Activated naive CD8-positive, alpha-beta T cell treated with anti-CD3 and anti-CD28 coated beads, Interleukin-2, amount 10 ng/mL, durations not matched to agents 7 days and 5 days (primary cell): ENCODE measurements at places on chromosomes 3 and 15. TPM values are rescaled to one million over a fixed set of nuclear protein-coding genes. Genes with fewer than 3 reads are reported as not detected.

Gene COL8A1
- total RNA-seq, result not detected

- DNase-seq, result peak; percentile 92
These were observed at the start of gene MELTF for GRCh38 chr3:197029511-197030167. TSS of gene MELTF (minus strand) at chr3:197029817. CDS start at chr3:197029702, 115 bp downstream.

DNA sequence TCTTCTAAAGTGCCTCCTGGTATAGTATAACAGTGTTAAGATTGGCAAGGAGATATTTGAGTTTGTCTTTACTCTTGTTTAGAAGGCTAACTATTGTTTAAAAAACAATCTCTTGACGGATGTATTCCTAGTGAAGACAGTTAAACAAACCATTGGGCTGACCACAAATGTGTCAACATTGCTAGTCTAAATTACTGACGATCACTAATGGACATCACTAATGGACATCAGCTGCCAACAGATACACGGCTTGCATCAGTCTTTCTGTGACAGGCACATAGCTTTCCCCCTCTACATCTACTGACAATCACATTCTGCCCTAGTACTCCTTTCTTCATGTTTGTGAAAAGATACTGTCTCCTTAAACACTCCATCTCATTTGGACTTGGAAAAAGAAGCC is 57.1 kb upstream of the ETV5 start:
- no peak for DNase-seq

DNA sequence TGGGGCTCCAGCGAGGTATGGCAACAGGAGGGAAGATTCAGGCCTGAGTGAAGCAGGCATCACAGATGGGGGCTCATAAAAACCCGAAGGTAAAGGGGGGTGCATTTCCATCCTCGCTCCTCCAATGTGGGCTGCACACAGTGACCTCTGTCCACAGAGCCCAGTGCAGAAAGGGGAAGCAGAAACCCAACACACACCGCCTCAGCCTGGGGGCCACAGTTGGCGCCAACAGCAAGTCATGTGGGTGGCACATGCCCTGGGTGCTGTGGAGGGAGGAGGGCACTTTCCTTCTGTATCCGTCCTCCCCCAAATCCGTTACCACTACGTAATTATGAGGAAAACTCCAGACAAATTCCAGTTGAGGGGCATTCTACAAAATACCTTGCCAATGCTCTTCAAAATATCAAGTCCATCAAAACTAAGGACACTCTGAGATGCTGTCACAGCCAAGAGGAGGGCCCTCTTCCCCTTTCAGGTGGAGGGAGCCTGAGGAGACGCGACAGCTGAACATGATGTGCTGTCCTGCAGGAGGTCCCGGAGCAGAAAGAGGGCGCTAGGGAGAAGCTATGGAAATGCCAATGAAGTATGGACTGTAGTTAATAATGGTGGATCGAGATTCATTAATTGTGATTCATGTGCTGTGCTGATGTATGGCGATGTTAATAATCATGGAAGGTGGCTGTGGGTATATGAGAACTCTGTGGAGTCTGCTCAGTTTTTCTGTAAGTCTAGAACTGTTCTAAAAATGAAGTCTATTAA is 16.4 kb downstream of the APBA2 start:
- peak; percentile 15 for DNase-seq

- DNase-seq, result no peak
These were observed 16.9 kb upstream of the CFAP161 start for GRCh38 chr15:81117136-81117535.

Gene SMCO1
- total RNA-seq, result not detected

GRCh38 chr3:128435058-128435457 is 31.6 kb downstream of the DNAJB8 start:
- no peak for DNase-seq
